NCI-H2081 treated with DMSO at 0.1 percent for 48 hours (cell line): ENCODE measurements at places on chromosomes 6 and 20.

- DNase-seq = no peak
Measured at GRCh38 chr6:75130784-75131183, 75.1 kb downstream of the COL12A1 start.

- DNase-seq = no peak
Measured at GRCh38 chr6:136361787-136362186, 72.1 kb upstream of the BCLAF1 start.

- no peak for DNase-seq
Measured at GRCh38 chr6:169898788-169899480, 147.5 kb downstream of the ERMARD start.

- no peak for DNase-seq
Measured at GRCh38 chr20:33475381-33476152, 14.3 kb upstream of the CBFA2T2 start.

DNA sequence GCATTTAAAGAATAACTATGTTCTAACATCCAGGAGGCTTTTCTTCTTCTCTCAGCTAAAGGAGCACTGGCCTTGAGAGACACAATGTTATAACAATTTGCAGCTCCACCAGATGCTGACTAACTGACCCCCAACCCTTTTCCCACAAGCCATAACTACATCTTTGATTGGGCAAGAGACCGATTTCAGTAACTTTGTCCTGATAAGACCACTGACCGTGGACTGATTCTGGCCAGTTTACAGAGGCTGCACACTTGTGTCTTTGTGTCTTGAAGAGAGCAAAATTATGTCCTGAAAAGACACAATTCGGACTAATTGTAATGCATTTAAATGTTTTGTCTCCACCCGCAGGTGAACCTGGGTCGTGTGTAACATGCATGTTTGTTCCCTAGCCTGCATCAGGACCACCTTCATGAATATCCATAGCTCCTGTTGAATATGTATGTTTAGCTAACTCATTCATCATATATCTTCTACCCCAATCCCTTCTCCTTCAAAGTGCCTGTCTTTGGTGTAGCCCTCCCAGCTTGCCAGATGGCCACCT is 22.3 kb downstream of the ABRACL start:
- DNase-seq = no peak

- no peak for DNase-seq
Measured at GRCh38 chr6:41578217-41579087, 32.3 kb downstream of the FOXP4 start.

- no peak for DNase-seq
Measured at GRCh38 chr20:53258741-53259140, 286.6 kb downstream of the TSHZ2 start.

- no peak for DNase-seq
Measured at GRCh38 chr20:1423625-1424106, 30.8 kb upstream of the FKBP1A start.

DNA sequence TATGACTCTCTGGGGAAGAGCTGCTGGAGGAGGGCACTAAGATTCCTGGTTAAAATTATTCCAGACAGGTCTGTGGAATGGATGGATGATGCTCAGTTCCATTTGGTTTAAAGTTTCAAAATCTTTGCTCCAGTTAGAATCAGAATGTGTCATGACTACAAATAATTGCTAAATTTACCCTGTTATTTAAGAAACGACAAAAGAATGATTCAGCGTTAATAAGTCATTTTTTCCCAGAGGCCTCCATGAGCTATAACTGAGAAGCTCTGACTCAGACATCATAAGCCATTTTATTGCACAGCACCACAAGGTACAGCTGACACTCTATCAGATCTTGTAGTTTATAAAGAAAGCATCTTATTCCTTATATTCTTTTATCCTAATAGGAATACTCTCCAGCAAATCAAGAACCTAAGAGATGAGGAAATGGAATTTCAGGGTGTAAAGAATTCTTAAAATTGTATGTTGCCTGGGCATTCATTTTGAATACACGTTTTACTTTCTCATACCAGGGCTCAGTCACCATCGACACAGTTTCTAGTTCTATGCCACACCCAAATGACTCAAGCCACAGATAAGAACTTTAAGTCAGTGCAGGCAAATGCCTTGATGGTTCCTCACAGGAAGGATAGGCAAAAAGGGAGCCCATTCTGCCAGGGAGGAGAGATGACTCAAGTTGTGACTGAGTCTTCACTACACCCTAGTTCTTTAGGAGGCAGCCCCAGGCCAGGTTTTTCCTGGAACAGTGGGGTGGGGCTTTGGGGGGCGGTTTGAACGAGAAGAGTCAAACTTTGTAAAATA is 636.0 kb downstream of the MMUT start:
- DNase-seq = no peak

DNA sequence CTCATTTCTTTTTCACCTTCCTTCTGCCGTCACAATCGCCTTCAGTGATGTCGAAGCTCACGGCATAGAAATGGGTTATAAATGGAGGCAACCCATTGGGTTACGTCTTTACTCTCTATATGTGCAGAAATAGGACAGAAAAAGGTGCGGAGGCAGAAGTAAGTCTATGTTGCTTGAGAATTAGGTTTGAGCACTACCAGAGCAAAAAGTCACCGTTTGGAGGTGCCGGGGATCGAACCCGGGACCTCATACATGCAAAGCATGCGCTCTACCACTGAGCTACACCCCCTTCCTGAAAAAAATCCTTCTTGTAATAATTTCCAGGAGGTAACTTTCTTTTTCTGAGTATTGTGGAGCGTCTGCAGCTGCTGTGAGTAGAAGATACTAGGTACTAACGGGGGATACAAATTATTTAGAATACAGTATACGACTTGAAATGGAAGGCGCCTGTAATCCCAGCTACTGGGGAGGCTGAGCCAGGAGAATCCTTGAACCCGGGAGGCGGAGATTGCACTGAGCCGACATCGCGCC is 134.2 kb downstream of the TRIM27 start:
- no peak for DNase-seq

DNA sequence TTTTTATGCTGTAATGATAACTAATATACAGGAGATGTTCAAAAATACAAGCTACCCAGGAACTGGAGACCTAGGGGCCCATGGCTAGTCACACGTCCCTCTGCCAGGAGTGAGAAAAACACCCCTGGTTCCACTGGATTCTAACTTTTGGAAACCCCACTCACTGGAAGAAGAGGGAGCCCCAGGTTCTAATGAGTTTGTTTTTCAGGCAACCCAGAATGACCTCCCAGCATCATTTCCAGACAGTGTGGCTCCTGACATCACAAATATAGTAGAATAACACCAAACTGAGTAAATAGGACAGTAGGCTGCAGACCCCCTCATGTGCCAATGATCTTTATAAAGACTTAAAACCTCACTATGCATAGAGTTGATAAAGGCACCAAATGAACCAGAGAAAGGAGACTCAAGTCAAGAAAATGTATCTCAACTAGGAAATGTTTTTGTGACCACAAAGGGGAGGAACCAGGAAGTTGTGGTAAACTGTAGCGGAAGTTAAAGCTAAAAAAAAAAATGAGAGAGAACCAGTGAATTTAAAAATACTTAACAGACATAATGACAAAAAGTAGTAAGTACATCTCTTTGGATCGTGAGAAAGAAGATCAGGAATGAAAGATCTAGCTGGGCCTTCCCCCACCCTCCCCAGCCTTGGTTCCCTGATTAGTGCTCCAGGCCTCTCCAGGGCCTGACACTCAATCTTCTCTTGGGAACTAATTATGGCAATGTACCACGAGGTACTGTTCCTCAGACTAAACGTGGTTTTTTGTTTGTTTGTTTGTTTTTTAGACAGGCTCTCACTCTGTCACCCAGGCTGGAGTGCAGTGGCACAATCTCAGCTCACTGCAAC is 19.8 kb downstream of the HLA-E start:
- DNase-seq = no peak

GRCh38 chr20:1281279-1282057 is 15.4 kb downstream of the SNPH start:
- peak; percentile 73 for DNase-seq

DNA sequence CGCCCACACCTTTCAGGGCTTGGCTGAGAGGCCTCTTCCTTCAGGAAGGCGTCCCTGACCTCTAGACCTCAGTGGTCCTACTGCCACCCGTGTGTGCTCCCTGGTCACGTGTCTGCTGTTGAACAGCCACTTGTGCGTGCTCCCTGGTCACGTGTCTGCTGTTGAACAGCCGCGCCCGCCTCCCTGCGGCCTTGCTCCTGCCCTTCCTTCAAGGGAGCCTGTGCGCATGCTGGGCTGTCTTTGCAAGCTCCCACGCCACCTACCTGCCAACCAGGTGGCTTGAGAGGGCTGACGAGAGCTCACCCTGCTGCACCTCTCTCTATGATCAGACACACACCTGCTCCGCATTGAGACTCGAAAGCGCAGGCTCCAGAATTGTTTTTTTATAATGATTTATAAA is 179.3 kb downstream of the BMP7 start:
- DNase-seq = no peak

GRCh38 chr6:153553627-153554026 is 422.5 kb upstream of the RGS17 start:
- DNase-seq = no peak

DNA sequence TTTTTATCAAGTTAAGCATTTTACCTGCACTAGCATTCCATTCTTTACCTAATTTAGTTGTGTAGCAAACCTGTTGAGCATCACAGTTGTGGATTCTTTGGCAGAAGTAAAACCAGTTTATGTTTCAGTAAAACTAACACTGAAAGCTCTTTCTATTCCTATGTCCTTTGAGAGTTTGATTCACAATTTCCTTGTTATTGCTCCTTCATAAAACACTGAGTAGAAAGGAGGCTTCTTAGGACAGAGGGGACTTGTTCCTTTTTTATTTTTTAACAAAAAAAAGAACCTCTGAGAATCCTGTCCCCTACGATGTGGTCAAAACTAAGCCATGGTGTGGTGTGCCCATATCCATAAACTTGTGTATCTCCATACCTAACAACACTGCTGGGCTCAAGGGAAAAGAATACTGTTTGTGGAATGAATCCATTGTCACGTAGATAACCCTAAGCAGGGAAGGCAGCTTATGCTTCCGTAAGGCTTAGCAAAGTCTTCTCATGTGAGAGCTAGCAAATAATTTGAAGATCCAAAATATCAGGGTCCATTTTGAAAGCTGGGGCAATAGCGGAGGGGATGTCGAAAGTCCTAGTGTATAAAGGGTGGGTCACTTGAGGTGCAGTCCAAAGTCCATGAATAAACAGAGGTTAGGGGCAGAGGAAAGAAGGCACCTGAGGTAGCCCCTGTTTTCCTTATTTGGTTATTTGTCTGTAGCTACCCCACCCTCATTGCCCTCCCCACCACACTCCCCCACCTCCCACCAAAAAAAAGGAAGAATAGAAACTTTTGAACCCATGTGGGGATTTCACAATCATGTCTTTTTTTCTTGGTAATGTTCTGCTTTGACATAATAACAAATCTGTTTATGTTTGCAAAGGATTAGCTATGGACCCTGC is 71.0 kb downstream of the PLAGL1 start:
- no peak for DNase-seq

GRCh38 chr6:113496166-113496565 is 361.0 kb upstream of the MARCKS start:
- no peak for DNase-seq

- DNase-seq = no peak
Measured at GRCh38 chr6:34560366-34561226, 4.5 kb upstream of the SPDEF start.

- DNase-seq = no peak
Measured at GRCh38 chr6:147220345-147220744, 16.1 kb downstream of the STXBP5 start.

DNA sequence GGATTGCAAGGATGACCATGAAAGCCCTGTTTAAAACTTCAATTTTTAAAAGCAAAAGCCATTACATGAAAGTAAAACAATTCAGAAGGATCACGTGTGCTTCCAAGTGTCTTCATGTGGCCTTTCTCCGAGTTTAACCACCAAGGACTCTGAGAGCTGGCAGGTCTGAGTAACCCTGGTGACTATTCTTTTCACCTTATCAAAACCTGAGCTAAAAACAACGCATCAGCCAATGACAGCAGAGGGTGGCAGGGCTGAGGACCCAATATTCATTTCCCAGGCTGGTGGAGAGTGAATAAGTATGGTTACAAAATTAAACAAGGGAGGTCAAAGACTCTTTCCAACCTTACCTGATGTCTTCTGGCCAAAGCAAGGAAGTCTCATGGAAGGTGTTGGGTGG is 46.7 kb downstream of the DNAAF9 start:
- no peak for DNase-seq

GRCh38 chr20:13661070-13661685 is 22.4 kb upstream of the TASP1 start:
- DNase-seq = no peak

DNA sequence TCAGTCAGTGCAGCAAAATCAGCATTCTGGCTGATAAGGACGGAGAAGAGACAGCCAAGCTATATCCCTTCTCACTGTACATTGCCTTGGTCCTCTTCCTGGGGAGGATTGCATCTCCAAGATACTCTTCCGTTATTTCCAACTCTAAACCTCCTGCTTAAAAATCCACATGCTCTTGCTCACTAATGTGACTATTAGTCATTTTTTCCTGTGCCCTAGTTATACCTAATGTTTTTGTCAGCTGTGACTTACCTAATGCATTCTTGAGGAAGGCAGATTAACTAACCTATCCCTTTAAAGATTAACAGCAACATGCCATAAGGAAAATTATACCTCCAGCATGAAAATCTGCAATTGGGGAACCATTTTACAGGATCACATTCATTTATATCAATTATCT is 317.6 kb downstream of the BTBD9 start:
- no peak for DNase-seq

GRCh38 chr6:168211681-168212080 is 107.9 kb downstream of the DACT2 start:
- no peak for DNase-seq
